T1000 (cell line): ENCODE measurements at places on chromosomes 5 and 9.

DNA sequence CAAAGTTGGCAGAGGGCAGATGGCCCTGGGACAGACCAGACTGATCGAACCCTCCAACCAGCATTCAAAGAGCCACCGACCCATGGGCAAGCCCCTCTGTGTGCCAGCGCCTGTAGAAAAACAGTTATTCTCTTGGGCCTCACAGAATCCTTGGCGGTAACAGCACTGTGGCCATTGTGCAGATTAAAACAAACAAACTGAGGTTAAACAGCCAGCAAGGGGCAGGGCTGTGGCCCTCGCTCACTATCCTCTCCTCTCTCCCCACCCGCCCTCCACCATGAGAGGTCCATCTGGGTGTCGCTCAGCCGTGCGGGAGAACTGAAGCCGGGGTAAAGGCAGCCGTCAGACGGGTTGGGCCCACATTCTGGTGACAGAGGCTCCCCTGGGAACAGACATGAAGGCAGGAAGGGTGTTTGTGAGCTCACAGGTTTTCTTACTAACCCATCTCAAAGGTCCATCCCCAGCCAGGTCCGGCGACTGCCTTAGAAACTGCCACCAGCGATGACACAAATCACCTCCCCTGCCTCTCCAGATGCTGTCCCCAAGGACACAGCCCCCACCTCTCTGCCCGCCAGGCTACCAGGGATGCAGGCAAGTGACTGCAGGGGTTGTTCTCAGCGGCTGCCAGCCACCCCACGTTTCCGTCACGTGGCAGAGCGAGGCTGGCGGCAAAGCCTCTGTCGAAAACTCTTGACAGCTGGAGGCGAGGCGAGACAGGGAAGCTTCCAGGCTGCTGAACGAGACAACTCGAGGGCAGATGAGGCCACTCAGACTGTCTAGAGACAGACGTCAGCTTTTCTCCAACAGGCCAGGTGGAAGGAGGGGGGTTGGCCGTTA lies 75.8 kb upstream of the SARDH start:
- DNase-seq = no peak

GRCh38 chr9:69609156-69609555 lies 63.0 kb downstream of the APBA1 start:
- DNase-seq = no peak

- DNase-seq = no peak
Observed at GRCh38 chr9:134899818-134900217, 17.9 kb downstream of the FCN1 start.

DNA sequence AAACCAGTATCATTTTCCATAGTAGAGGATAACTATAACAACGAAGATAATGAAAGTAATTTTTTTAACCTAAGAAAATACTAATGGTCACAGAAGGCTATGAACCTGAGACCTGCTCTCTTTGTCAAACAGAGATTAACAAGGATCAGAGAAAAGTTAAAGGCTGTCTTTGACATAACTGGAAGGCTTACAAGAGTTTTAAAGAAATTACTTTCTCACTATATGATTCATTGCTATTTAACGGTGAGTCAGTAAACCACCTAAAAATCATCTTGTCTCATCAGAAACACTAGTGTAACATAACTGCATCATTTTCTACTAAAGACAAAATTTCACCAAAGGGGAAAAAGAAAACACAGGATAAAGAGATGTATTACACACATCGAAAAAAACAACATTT lies 19.3 kb downstream of the MLANA start:
- no peak for DNase-seq
